Stimulated activated naive B cell treated with anti-CD40 and anti-IgM and Interleukin-4, amounts not matched to agents 10 μg/mL and 1 μg/mL and 100 μg/mL, for 72 hours (primary cell): ENCODE measurements at places on chromosomes 7 and 10.

- DNase-seq: peak; percentile 1
These were observed 367.7 kb upstream of the SEMA3D start for GRCh38 chr7:85554236-85555178.

GRCh38 chr7:26449175-26450165 lies 157.8 kb downstream of the SNX10 start:
- no peak for DNase-seq

GRCh38 chr7:66296557-66296956 lies 91.4 kb downstream of the TPST1 start:
- DNase-seq: no peak

- DNase-seq: no peak
These were observed 109.6 kb upstream of the SP4 start for GRCh38 chr7:21317966-21318915.

- DNase-seq: no peak
These were observed 246.8 kb downstream of the CELF2 start for GRCh38 chr10:11264296-11265048.

- DNase-seq: no peak
These were observed 349.7 kb upstream of the SEMA3C start for GRCh38 chr7:81268551-81268950.

DNA sequence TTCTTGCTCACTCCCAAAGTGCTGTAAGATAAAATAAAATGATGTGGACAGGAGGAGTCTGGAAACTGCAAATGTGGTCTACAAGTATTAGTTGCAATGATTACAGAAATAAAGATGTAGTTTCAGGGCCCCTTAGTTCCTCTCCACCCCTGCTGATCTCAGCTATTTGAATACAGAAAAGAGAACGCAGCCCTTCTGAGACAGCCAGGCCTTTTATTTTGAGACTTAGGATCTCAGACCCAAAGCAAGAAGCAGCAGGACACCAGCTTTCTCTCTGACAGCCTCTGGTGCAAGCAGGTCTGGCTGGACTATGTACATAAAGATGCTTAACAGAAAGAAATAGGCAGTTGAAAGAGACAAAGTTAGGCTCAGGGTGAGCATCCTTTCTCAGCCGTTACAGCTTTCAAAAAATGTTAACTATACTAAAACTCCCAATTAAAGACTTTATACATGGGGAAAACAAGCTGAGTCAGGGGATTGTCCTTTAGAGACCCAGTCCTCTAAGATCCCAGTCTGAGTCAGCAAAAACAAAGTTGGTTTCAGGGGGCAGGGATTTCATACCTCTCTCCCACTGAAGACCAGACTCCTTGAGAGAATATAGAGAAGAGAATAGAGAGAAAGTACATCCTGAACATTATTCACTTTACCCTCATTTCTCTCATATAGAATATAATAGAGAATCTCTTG lies 220.4 kb downstream of the TMEM178B start:
- no peak for DNase-seq

DNA sequence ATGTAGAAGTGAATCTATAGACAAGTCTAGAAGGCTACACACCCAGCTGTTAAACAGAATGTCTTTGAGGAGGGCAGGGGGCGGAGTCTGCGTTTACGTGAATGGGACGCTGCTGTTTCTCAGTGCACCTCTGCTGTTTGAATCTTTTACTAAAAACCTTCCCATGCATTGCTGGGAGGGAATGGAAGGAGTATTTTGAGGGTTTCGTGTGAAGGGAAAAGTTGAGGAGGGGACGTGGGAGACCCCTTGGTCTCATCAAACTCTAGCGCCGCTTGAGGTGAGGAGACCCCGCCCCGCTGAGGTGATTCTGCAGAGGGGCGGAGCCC lies 492 bp upstream of the VCL start:
- no peak for DNase-seq

GRCh38 chr10:22344249-22344648 lies 1.0 kb upstream of the SPAG6 start:
- DNase-seq: no peak

- no peak for DNase-seq
These were observed 23.5 kb downstream of the SGCE start for GRCh38 chr7:94632338-94633013.

DNA sequence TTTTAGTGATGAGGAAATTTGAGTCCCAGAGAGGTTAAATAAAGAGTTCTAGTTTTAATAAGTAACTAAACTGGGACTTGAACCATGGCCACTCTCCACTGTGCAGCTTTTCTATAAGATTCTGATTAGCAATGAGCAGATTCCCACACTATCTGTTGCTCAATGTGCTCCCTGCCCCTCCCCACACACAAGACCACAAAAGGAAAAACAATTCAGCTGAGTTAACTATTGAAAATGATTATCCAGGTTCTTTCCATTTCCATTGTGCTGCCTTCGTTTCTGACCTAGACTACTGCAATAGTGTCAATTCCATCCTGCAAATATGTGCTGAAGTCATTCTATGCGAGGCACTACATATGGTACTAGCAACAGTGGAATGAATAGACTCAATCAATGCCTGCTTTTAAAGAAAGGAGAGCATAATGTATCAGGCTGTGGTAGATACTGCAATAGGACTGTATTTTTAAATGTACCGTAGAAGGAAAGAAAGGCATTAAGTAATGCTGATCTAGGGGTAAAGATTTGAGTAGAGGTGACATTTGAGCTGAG lies 97.0 kb downstream of the SEMA3C start:
- DNase-seq: no peak

DNA sequence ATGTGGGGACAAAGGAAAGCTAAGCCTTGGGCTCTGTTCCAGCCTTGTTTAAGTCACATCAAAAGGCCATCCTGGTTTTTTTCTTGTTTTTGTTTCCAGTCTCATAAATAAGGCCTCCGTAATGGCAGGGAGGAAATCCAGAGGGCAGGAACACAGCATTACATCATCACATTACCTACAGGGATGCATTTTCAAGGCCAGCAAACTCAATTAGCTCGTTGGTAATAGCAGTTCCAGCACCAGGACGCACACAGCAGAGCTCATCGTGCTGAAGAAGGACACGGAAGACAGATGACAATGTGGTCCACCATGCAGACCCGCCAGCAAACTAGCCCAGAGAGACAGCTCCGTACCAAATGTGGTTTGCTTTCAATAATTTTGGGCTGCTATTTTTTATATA lies 1209.2 kb downstream of the TYW1 start:
- DNase-seq: no peak

DNA sequence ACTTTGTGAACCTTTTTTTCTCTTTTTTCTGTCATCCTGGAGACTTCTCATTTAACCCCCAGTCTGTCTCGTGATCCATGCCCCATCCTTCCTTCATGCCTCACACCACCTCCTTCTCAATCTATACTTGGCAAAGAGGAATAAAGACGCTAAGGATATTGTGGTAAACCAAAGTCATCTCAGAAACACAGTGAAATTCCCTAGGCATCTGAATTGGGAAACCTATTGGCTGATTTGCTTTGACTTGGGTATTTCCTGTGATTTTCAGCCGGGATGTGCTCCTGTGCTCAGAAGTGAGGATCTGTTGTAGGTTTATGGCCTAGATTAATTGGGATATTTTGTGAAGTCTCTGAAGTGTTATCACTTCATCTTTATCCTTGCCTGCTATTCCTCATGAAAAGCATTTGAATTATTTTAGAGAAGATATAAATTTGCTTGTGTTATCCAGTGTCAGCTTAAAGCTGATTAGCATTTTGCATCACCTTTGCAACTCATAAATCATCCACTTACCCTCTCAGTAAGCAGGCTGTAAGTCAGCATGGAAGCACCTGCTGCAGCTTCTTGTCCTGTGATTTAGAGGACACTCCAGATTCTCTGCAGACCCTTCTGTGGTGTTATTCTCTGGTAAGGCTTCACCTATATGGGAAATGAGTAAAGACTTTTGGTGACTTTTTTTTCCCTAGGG lies 138.0 kb downstream of the AUTS2 start:
- DNase-seq: no peak

DNA sequence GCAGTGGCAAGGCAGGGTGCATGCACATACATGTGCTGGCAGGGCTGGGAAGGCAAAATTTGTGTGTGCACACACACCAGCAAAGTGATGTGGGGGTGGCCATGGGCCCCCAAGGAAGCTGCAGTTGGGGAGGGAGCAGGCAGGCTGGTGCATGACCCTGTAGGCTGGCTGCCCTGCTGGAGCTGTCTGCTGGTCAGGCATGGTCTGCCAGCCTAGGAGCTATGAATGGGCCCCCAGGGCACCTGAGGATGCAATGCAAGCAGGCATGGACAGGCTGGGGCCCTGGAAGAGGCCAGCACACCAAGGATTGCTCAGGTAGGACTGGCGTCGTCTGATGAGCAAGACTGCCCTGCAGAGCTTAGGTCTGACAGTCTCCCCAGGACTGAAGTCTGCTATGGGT lies 18.2 kb upstream of the PPP1R3A start:
- no peak for DNase-seq

GRCh38 chr7:155733582-155734444 lies 78.5 kb downstream of the SHH start:
- DNase-seq: no peak

GRCh38 chr10:124911124-124912067 lies 30.5 kb upstream of the ZRANB1 start:
- no peak for DNase-seq

DNA sequence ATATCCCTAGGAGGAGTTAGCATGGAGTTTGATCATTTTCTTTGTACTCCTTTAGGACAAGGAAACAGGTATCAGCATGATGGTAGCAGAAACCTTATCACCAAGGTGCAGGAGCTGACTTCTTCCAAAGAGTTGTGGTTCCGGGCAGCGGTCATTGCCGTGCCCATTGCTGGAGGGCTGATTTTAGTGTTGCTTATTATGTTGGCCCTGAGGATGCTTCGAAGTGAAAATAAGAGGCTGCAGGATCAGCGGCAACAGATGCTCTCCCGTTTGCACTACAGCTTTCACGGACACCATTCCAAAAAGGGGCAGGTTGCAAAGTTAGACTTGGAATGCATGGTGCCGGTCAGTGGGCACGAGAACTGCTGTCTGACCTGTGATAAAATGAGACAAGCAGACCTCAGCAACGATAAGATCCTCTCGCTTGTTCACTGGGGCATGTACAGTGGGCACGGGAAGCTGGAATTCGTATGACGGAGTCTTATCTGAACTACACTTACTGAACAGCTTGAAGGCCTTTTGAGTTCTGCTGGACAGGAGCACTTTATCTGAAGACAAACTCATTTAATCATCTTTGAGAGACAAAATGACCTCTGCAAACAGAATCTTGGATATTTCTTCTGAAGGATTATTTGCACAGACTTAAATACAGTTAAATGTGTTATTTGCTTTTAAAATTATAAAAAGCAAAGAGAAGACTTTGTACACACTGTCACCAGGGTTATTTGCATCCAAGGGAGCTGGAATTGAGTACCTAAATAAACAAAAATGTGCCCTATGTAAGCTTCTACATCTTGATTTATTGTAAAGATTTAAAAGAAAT lies 4.8 kb downstream of the BAMBI start:
- DNase-seq: no peak

- DNase-seq: no peak
These were observed 36.6 kb downstream of the TCF7L2 start for GRCh38 chr10:112986544-112987190.

GRCh38 chr7:55570218-55570873 lies 2.0 kb downstream of the VOPP1 start:
- DNase-seq: no peak

- DNase-seq: no peak
These were observed 141.1 kb downstream of the CCSER2 start for GRCh38 chr10:84469470-84469869.

DNA sequence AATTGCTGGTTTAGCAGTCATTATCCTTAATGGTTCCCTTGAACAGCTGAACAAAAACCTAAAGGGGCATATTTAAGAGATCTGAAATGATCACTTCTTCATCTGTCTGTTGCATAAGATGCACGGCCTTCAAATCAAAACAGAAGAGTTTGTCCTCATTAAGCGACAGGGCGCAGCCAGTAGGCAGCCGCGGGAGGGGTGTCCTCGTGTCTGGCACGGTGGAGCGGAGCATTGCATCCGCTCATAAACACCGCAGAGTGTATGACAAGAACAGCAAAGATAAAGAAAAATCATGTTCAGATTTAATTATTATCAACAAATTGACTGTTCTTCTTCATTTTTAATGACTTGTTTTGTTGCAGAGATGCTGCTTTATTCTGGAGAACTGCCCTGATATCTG lies 255.6 kb upstream of the ADARB2 start:
- no peak for DNase-seq

GRCh38 chr7:141558544-141559183 lies 7.5 kb downstream of the AGK start:
- DNase-seq: no peak

GRCh38 chr10:114367351-114368056 lies 36.8 kb downstream of the AFAP1L2 start:
- DNase-seq: no peak

GRCh38 chr7:77797734-77798393 lies 370 bp downstream of the TMEM60 start:
- no peak for DNase-seq

DNA sequence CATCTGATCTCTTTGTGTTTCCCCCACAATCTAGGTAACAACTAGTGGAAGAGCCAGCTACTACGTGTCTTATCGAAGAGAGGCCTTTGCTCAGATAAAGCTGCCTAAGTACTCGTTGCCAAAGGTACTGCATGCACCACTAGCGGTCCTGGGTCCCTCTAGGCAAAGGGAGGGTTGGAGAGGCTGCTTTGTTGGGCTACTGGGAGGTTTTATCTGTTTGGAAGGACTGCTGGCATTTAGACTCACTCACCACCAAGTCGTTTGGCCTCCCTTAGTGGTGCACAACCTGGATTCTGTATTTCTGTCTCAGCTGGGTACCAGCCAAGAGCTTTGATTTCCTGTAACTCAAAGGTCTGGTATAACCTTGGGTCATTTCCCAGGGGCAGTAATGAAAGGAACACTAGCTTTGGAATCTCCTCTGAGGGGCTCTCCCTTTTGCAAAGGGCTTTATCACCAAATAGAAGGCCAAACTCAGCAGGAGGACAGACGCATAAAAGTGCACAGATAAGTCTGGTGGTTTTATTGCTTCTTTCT lies 498.3 kb downstream of the SORCS3 start:
- no peak for DNase-seq

DNA sequence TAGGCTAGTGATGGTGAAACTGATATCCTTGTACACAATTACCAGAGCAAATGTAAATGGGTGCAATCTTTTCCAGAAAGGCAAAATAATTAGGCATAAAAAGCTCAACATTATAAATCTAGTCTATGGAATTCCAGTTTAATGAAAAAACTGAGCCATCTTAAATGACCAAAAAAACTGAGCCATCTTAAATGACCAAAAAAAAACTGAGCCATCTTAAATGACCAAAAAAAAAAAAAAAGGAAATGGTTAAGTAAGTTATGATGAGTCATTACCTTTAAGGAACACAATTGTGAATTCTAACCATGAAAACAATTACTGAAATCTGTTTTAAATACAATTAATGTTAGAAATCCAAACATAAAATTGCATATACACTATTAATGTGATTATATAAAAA lies 25.3 kb downstream of the USP6NL start:
- DNase-seq: no peak
